ENCODE measurements at places on chromosomes 3 and 15.

GRCh38 chr3:40109641-40110490 lies 199.6 kb upstream of the EIF1B start:
- DNase-seq, result no peak

DNA sequence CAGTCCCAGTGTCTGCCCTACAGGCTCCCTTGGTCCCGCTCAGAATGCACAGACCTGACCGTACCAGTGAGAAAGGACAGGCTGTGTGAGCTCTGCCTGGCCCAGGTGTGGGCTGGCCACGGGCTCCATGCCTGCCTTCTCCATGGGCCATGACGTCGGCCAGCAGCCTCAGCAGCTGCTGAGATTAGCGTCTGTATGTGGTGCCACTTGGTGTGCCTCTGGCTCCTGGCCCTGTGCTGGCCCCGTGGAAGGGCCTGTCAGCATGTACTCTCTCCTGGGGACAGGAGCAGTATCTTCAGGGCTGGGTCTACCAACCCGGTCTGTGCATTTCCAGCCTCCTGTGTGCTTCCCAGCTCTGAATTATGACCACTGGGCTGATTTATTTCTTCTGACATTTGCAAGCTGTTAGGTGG lies 25.7 kb downstream of the KLF13 start:
- DNase-seq, result no peak

- DNase-seq, result no peak
Observed at GRCh38 chr3:86990734-86991481, at the start of gene VGLL3. VGLL3 (minus strand) TSS chr3:86991149; CDS start chr3:86990743, 406 bp downstream.

DNA sequence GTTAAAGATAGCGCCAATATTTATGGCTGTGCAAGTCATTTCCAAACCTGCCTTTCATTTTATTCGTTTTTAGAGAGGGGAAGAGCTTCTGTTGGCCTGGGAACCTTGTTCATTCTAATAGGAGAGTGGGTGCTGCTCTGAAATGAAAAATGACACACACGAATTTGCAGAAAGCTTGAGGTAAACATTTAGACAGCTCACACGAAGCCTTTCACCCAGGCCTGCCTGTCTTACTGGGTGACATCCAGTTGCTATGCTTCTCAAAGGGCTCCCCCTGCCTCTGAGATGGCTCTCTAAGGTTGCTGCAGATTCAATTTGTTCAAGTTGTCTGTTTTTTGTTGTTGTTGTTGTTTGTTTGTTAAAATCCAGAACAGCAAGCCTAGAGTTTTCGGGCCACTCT lies 18.2 kb downstream of the PEX5L start:
- no peak for DNase-seq

DNA sequence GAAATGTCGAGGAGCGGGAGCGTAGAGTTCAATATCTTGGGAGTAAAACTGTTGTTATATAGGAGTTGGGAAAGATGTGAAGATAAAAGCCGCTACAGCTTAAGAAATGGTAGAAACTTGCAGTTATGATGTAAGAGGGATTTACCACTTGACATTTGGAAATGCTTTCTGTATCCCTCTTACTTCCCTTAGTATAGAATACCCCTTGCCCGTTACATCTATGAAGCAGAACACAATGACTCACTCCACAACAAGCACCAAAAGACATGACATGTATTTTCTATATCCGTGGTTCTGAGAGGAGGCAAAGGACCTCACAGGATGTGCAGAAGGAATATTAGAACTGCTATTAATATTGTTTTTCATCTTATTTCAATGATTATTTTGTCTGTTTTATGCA lies 254.2 kb upstream of the NR2F2 start:
- no peak for DNase-seq

- DNase-seq, result no peak
Observed at GRCh38 chr15:53559364-53560277, 199.8 kb downstream of the WDR72 start.

DNA sequence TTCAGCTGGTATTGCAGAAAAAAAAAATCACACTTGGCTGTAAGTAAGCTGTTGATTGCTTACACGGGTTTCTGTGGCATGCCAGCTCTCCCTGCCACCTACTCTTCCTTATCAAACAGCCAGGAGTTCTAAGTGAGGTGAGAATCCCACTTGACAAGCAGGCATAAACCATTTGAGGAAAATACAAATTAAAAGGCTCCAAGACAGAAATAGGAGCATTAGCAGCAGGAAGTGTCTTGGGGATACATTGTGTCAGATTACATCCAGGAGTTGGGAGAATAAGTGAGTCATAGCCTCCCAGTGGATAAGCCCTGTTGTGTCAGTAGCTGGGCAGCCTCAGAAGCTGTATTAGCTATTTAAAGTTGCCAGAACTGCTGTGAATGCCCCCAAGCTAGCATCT lies 256.0 kb downstream of the CNTN4 start:
- DNase-seq, result no peak

GRCh38 chr15:70322051-70322668 lies 224.4 kb upstream of the TLE3 start:
- DNase-seq, result no peak

GRCh38 chr15:50134524-50135024 lies 15.5 kb upstream of the ATP8B4 start:
- DNase-seq, result no peak

GRCh38 chr15:90261811-90262210 lies 3.7 kb upstream of the NGRN start:
- DNase-seq, result no peak

- peak; percentile 49 for DNase-seq
Observed at GRCh38 chr15:73950831-73951561, 24.7 kb downstream of the LOXL1 start.

DNA sequence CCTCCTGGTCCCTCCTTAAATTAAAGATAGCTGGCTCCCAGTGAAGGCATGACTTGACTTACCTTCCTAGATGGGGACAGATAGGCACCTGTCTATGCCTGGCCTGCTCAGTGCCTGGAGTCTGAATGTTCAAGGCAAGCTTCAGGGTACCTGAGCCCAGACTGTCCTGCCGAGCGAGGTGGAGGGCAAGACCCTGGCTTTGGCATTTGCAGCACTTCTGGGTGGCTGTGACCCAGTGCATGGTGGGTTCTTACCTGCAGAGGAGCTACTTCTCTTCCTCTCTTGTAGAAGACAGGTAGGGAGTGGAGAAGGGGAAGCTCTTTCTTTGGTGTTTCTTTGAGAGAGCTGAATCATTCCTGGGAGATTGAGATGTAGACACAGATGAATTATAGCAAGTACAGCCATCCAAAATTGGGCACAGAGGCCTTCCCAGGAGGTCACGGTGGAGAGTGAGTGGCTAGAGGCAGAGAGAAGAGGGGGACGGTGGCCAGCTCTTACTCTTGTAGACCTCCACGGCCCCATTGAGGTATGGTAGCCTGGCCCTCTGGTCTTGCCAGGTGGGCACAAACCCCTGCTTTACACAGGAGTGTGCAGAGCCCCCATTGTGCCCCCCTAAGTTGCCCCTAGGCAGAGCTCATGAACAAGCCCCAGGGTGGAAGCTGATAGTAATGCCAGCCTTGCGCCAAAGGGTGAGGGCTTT lies 402.5 kb upstream of the TPM1 start:
- DNase-seq, result no peak

GRCh38 chr3:53646723-53647122 lies 152.3 kb downstream of the CACNA1D start:
- no peak for DNase-seq

- DNase-seq, result no peak
Observed at GRCh38 chr15:52221730-52222129, 30.5 kb upstream of the GNB5 start.

GRCh38 chr15:94297558-94297957 lies 66.2 kb downstream of the MCTP2 start:
- DNase-seq, result no peak

DNA sequence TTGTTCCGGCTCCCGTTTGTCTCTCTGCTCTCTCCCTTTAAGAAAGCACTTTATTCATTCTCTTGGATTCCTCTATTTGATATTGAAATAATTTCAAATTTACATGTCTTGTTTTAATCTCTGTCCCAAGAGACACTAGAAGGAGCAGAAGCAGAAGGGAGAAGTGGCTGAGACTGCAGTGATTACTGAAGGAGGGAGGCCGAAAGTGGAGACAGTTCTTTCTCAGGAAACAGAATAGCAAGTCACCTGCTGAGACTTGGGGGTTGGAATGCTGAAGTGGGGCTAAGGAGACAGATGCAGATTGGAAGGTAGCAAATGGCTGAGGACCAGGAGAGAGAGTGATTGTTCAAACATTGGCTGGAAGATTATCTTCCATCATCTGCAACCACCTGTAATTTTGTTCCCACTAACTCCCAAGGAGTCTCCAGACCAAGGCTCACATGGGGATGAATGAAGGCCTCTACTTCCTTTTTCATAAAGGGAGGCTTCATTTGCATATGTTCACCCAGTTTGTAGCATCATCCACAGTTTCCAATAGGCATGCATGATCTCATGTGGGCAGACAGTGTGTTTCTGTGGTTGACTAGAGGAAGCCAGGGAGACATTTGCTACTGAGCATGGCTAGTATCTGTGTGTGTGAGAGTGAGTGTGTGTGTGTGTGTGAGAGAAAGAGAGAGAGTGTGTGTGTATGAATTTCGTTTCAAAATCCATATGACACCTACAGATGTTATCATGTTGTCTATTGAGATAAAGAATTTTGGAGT lies 24.0 kb downstream of the LTF start:
- no peak for DNase-seq

- no peak for DNase-seq
Observed at GRCh38 chr3:69368129-69368741, 17.7 kb downstream of the FRMD4B start.

- DNase-seq, result no peak
Observed at GRCh38 chr3:157201648-157202278, 41.8 kb upstream of the CCNL1 start.

GRCh38 chr3:146503461-146504202 lies 34.3 kb upstream of the PLSCR2 start:
- DNase-seq, result no peak
